ENCODE measurements at places on chromosomes 5 and 9. TPM values are rescaled to one million over a fixed set of nuclear protein-coding genes. Genes with fewer than 3 reads are reported as not detected.

- H3K4me3 ChIP-seq: no peak overlapping the region
- no peak overlapping the region for H3K27ac ChIP-seq
- H3K4me1 ChIP-seq: no peaks in the 10 kb centered on the region
- DNase-seq: no peak
- no peaks in the 10 kb centered on the region for H3K36me3 ChIP-seq
These were observed 131.5 kb downstream of the ZNF608 start for GRCh38 chr5:124614836-124615385.

GRCh38 chr5:170571875-170572852 lies 68.3 kb downstream of the KCNIP1 start:
- no peak for DNase-seq
- H3K36me3 ChIP-seq: no peaks in the 10 kb centered on the region
- H3K4me3 ChIP-seq: no peak overlapping the region
- H3K27ac ChIP-seq: no peak overlapping the region
- H3K27me3 ChIP-seq: peaks cover 28% of the 10 kb centered on the region

DNA sequence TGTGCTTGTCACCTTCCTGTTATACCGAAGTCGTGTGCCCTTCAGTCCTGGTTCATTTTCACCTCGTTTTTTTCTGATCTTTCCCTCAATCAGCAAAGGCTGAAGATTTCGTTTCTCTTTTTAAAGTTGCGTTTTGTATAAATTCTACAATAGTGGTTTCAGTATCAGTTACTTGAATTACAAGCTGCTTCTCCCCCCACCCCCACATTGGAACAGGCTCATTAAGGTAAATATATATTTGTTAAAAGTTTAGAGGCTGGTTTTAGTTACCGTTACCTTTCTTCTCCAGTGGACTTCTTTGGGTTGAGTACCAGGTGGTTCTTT lies 881 bp downstream of the SUB1 start:
- H3K4me3 ChIP-seq: peak overlapping the region; percentile 67
- H3K27me3 ChIP-seq: no peaks in the 10 kb centered on the region
- H3K27ac ChIP-seq: peak overlapping the region; percentile 98
- peaks cover 22% of the 10 kb centered on the region for H3K4me1 ChIP-seq
- H3K36me3 ChIP-seq: peaks cover 27% of the 10 kb centered on the region
- DNase-seq: no peak

GRCh38 chr5:123122273-123122672 lies 33.2 kb downstream of the PRDM6 start:
- H3K27me3 ChIP-seq: no peaks in the 10 kb centered on the region
- H3K36me3 ChIP-seq: no peaks in the 10 kb centered on the region
- H3K27ac ChIP-seq: no peak overlapping the region

GRCh38 chr9:126301196-126301595 lies 25.4 kb upstream of the MVB12B start:
- no peaks in the 10 kb centered on the region for H3K27me3 ChIP-seq
- H3K4me1 ChIP-seq: no peaks in the 10 kb centered on the region
- H3K27ac ChIP-seq: no peak overlapping the region
- no peak overlapping the region for H3K4me3 ChIP-seq
- DNase-seq: no peak

DNA sequence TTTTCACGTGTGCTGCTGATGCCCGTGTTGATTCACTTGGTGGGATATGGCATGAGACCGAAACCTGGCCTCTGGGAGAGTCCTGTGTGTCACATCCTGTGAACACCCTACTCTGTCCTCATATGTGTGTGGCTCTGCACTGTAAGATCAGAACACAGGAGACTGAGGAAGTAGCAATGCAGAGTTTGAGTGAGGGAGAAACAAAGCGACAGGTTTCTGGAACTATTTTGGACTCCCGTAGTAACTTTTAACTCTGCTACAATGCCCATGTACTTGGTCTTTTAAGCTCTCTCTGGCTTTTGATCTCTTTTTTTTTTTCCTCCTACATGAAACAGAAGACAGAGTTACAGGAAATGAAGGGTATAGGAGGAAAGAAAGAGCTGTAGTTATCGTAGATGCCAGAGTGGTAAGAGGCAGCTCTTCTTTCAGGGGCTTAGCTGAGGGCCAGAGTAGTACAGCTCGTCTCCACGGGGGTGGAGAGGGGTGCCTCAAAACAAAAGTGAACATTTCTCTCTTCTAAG lies 26.6 kb downstream of the GRAMD2B start:
- H3K4me3 ChIP-seq: peak overlapping the region; percentile 6
- peak; percentile 59 for DNase-seq
- H3K27me3 ChIP-seq: no peaks in the 10 kb centered on the region
- H3K4me1 ChIP-seq: peaks cover 56% of the 10 kb centered on the region
- peak overlapping the region; percentile 90 for H3K27ac ChIP-seq

GRCh38 chr9:89497257-89497963 lies 503 bp downstream of the SEMA4D start:
- H3K27ac ChIP-seq: peak overlapping the region; percentile 88
- H3K36me3 ChIP-seq: peaks cover 3% of the 10 kb centered on the region
- no peak for DNase-seq
- peaks cover 87% of the 10 kb centered on the region for H3K4me1 ChIP-seq
- H3K27me3 ChIP-seq: no peaks in the 10 kb centered on the region

DNA sequence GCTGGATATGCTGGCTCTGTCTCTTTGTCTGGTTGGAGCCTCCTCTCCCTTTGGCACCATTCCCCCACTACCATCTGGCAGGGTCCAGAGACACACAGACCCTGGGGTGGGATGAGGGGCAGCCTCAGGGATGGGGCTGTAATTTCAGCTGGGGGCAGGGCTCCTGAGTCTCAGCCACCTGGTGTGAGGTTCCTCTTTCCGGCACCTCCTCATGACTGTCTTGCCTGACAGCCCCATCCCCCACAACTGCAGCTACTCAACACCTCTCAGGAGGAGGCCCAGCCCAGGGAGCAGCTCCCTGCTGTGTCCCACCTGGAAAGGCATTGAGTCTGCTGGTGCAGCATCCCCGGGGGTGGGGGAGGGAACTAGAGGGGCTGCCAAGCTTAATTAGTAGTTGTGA lies 11.7 kb upstream of the RPS14 start:
- H3K4me3 ChIP-seq: no peak overlapping the region
- H3K27ac ChIP-seq: peak overlapping the region; percentile 74
- no peaks in the 10 kb centered on the region for H3K36me3 ChIP-seq
- H3K4me1 ChIP-seq: peaks cover 20% of the 10 kb centered on the region
- H3K27me3 ChIP-seq: no peaks in the 10 kb centered on the region

GRCh38 chr5:128844354-128844923 lies 120.8 kb upstream of the SLC27A6 start:
- H3K27ac ChIP-seq: no peak overlapping the region
- no peaks in the 10 kb centered on the region for H3K4me1 ChIP-seq
- H3K4me3 ChIP-seq: no peak overlapping the region

- no peak overlapping the region for H3K4me3 ChIP-seq
- DNase-seq: no peak
- no peaks in the 10 kb centered on the region for H3K36me3 ChIP-seq
- H3K4me1 ChIP-seq: no peaks in the 10 kb centered on the region
- H3K27me3 ChIP-seq: no peaks in the 10 kb centered on the region
These were observed 17.6 kb upstream of the MUSK start for GRCh38 chr9:110650991-110651411.

GRCh38 chr9:101566904-101567724 lies 27.7 kb downstream of the PPP3R2 start:
- no peak overlapping the region for H3K4me3 ChIP-seq
- peak; percentile 53 for DNase-seq
- peaks cover 29% of the 10 kb centered on the region for H3K36me3 ChIP-seq
- no peak overlapping the region for H3K27ac ChIP-seq

DNA sequence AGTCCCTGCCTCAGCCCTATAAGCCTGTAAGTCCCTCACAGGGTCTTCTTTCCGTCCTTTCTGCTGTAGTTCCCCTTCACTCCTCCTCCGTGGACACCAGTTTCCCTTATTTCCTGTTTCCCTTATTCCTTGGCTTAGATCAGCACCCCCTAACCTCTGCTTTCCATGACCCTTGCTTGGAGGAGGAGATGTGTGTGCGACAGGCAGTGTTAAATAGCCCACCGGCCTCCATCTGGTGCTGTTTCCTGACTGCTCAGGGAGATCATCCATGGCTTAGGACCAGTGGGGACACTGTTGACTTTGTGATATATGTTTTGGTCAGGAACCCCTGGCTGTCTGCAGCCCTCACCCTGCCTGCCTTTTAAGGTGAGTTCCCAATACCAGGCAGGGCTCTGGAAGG lies 34.1 kb upstream of the PSD2 start:
- DNase-seq: no peak
- peaks cover 92% of the 10 kb centered on the region for H3K27me3 ChIP-seq
- H3K4me1 ChIP-seq: no peaks in the 10 kb centered on the region
- no peak overlapping the region for H3K4me3 ChIP-seq

GRCh38 chr9:100714372-100715099 lies 136.7 kb downstream of the CAVIN4 start:
- H3K36me3 ChIP-seq: no peaks in the 10 kb centered on the region
- DNase-seq: peak; percentile 37
- H3K27me3 ChIP-seq: no peaks in the 10 kb centered on the region

DNA sequence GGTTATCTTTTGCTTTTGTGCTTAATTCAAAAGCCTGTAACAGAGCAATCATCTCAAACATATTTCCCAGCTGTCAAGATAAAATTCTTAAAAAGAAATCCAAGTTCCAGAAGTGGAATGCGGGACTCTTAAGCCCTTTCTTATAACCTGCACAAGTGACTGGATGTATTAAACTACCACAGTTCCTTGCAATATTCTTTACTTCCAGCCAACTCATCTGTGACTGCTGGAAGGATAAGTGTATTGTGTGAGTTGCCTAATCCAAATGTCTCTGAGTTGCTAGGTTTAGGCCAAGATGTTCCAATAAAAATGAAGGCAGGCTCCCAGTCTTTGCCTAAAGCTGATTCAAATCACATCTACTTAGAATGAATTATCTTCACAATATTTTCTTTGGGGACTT lies 159.2 kb upstream of the SLC24A2 start:
- H3K4me1 ChIP-seq: no peaks in the 10 kb centered on the region
- H3K27ac ChIP-seq: no peak overlapping the region
- no peaks in the 10 kb centered on the region for H3K27me3 ChIP-seq
- DNase-seq: no peak
- no peaks in the 10 kb centered on the region for H3K36me3 ChIP-seq

The C9orf43 gene
- total RNA-seq: 0.47 TPM

The ZNF169 gene
- total RNA-seq: 3.1 TPM

The ATP10B gene
- 10.1 TPM for total RNA-seq

The PAXX gene
- 68.9 TPM for total RNA-seq

The AJM1 gene
- total RNA-seq: 0.42 TPM

Measured in thymus (tissue), 14 donors.